ENCODE measurements at places on chromosomes 6 and 20.

DNA sequence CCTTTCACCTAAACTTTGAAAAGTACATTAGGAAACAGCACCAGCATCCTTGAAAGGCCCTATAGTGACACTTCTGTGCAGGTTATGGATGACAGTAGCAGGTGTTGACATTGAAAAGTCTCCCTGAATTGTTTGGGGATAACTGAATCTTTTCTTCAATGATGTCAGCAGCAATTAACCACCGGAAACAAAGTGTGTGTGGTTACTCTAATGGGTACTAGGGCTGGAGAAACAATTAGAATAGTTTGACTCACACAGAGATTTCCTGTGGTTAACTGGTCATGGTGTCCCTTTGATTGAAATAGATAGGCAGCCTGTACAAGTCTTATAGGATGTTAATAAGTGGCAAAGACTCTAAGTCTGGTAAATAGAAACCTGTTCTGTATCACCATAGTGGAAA lies 189.1 kb downstream of the TBX18 start:
- DNase-seq, result no peak

DNA sequence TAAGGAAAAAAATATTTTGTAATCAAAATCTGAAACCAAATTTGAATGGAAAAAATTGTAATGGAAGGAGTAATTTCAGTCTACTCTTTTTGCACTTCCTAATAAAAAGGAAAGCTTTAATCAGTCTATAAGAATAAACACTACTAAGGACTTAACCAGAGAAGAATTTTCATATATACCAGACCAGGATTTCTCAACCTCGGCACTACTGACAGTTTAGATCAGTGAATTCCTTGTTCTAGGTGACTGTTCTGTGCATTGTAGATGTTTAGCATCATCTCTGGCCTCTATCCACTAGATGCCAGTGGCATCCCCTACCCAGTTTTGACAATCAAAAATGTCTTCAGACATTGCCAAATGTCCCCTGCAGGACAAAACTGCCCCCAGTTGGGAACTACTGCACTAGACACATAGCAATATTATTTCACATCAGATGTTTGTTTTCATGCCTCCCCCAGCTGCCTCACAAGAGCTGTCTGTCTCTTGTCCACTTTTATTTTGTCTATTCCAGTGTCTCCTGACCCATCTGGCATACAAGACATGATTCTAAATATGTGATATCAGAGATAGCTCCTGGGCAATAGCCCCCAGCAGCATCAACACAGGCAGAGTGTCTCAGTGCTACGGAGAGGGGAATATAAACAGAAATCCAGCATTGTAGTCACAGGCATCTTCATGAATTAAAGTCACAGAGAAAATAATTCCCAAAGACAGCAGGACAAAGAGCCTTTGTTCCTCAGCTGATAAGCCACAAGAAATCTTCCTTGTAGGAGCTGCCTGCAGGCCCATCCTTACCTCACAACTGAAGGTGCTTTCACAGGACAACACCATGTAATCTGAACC lies 27.0 kb downstream of the DNAAF9 start:
- no peak for DNase-seq

- DNase-seq, result no peak
Observed at GRCh38 chr6:165800337-165800736, 137.3 kb upstream of the PDE10A start.

- no peak for DNase-seq
Observed at GRCh38 chr20:18750735-18751134, 62.8 kb upstream of the SCP2D1 start.

- DNase-seq, result peak; percentile 81
Observed at GRCh38 chr6:32413427-32414047, 6.6 kb upstream of the BTNL2 start.

DNA sequence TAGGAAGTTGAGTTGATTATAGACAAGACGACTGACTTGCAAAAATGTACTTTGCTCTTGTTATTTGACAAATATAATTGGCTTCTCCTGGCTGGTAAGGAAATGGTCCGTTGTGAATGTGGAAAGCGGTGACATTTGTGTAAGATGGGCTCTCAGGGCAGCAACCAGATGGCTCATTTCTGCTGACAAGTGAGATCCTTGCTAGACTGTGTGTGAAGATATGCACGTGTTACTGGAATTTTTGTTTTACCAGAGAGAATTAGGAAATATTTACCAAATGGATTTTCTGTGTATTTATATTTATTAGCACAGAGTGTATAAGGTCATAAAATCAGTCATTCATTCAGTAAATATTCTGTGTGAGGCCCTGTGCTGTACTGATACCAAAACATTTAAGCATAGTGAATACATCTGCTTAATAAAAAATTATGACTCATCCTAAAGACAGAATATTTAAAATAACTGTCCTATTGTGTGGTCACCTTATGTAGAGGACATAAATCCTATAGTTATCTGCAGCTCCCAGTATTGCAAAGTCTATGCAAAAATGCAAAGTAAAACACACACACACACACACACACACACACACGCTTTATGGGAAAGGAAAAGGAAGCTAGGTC lies 109.9 kb upstream of the ASF1A start:
- no peak for DNase-seq

- DNase-seq, result no peak
Observed at GRCh38 chr6:56222499-56222898, 24.9 kb downstream of the COL21A1 start.

GRCh38 chr6:30150671-30151395 lies 10.2 kb downstream of the TRIM10 start:
- DNase-seq, result no peak

DNA sequence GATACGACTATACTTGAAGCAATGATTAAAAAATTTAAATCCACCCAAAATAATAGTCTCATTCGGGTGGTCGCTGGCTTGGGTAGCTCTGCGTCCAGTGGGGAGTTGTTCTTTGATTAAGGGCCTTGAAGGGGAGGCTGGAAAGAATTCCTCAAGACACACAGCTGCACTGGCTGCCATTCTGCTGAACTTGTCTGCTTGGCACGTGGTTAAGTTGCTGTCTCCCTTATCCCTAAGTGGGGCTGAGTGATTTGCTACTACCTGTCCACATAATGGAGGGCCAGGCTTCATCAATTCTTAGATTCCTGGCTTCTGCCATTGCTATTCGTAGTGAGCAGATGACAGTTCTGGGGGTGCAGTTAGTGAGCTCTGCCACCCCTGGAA lies 98.5 kb downstream of the GMPR start:
- no peak for DNase-seq

GRCh38 chr6:135165031-135165430 lies 16.1 kb upstream of the MYB start:
- no peak for DNase-seq

All from naive thymus-derived CD8-positive, alpha-beta T cell (primary cell).